ENCODE measurements at places on chromosomes 13 and 19.
A peak's percentile ranks its signal among the peaks of the same experiment; 100 is the strongest.

DNA sequence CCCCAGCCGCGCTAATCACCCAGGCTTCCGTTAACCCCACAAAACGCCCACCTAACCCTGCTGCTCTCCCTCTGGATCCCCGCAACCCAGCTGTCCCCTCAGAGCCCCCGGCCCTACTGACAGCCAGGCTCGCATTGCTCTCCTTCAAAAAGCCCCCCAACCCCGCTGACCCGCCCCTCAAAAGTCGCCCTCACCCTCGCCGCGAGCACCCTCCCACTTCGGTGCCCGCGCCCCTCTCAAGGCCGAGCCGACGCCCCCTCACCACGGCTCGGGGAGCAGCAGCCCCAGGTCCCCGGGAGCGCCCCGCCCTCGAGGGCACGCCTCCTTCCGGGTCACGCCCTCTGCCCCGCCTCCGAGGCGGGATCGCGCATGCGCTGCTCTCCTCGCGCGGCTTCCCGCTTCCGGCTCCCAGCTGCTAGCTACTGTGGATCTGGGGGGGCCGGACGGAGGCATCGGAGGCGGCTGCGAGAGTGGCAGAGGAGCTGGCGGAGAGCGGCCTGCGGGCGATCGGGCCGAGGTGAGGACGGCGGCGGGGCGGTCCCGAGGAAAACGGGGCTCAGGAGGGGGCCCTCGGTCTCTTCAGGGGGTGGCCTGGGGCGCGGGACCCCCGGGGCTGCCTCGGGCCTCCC lies 46.1 kb downstream of the ARHGEF18 start:
- DNase-seq, result peak; percentile 94

GRCh38 chr13:38902551-38902950 lies 88.1 kb downstream of the STOML3 start:
- DNase-seq, result no peak

- no peak for DNase-seq
Observed at GRCh38 chr19:41540041-41540695, 35.8 kb upstream of the CEACAM21 start.

GRCh38 chr13:22369090-22369489 lies 698.2 kb downstream of the FGF9 start:
- no peak for DNase-seq

GRCh38 chr13:69495096-69495495 lies 612.5 kb upstream of the ATXN8OS start:
- DNase-seq, result no peak

GRCh38 chr19:56839652-56840450 lies 675 bp downstream of the PEG3 start:
- no peak for DNase-seq

- no peak for DNase-seq
Observed at GRCh38 chr13:48726711-48727110, 73.0 kb downstream of the CYSLTR2 start.

DNA sequence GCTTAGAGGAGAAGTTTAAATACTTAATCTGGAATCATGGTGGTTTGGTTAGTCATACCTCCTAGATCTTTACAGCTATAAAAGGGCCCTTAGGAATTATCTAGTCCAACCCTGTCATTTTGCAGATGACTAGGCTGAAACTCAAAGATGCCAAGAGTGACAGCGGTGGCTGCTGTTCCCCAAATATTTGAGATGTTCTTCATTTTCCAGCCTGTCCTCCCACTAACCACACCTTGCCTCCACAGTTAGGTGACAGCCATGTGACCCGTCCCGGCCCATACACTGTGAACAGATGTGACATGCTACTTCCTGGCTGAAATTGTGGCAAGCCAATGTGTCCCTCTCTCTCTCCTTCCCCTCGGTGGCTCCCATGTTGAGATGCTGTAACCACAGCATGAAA lies 225.5 kb upstream of the IPO5 start:
- no peak for DNase-seq

- DNase-seq, result no peak
Observed at GRCh38 chr19:1220976-1221903, 15.7 kb downstream of the STK11 start.

DNA sequence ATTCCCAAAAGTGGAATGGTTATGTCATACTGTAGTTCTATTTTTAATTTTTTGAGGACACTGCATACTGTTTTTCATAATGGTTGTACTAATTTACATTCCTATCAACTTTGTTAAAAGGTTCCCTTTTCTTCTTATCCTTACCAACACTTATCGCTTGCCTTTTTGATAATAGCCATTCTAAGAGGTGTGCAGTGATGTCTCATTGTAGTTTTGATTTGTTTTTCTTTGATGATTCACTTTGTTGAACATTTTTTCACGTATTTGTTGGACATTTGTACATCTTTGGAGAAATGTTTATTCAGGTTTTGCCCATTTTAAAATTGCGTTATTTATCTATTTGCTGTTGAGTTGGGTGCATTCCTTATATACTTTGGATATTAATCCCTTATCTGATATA lies 188.8 kb upstream of the SPRY2 start:
- DNase-seq, result no peak

DNA sequence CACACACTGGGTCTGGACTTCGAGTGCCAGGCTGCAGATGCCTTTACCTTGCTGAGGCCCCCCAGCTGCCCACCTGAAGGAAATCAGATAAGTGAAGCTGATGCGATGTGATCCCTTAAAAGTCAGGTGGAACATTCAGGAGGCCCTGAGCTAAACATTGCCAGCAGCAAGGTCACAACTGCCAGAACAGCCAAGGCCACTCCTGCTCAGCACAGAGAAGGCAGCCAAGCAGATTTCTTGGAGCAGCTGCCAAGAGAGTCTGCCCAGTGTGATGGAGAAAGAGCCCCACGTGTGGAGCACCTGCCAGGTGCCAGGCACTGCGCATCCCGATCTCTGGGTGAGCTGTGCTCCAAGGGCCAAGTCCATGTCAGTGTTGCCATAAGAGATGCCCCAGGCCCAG lies 20.6 kb upstream of the UQCRFS1 start:
- DNase-seq, result no peak

DNA sequence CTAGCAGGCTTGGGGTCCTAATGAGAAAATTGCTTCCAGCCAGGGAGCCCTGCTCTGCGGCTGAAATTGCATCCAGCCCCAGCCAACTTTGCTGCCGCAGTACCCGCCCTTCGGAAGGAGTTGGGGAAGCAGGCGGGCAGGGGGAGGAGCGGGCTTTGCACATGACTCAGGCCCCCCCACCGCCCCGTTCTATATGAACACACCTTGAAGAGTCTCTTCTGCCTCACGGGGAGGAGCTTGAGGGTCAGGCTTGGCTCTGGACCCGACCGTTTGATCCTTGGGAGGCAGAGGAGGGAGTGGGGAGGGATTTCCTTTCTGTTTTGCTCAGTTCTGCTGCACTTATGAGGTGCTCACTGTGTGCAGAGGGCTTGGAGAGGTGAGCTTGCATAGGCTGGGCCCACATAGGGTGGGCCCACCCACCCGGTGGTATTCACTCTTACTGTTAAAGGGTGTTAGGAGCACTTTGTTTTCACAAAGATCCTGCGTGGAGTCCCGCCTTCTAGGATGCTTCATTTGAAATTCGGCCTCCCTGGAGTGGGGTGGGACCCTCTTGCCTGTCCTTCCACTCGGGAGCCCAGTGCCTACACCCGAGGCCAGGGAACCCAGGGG lies 46.5 kb downstream of the LYL1 start:
- no peak for DNase-seq

DNA sequence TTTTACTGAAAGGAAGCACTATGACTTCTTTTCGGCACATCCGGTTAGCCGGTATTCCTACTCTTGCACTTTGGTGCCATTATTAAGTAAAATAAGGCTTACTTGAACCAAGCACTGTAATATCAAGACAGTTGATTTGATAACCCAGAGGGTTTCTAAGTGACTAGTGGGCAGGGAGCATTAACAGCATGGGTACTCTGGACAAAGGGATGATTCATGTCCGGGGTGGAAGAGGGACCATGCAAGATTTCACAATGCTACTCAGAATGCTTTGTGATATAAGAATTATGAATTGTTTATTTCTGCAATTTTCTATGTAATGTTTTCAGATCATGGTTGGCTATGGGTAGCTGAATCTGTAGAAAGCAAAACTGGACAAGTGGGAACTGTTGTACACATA lies 282.1 kb downstream of the TDRD3 start:
- DNase-seq, result no peak

- no peak for DNase-seq
Observed at GRCh38 chr13:23993680-23993985, 96.3 kb upstream of the C1QTNF9B start.

GRCh38 chr19:6014551-6015135 lies 36.7 kb upstream of the RANBP3 start:
- DNase-seq, result no peak

- no peak for DNase-seq
Observed at GRCh38 chr13:73938372-73939070, 195.7 kb downstream of the KLF12 start.

- no peak for DNase-seq
Observed at GRCh38 chr19:6450166-6450565, 9.4 kb downstream of the SLC25A23 start.

GRCh38 chr19:47398707-47399597 lies 20.4 kb downstream of the MEIS3 start:
- no peak for DNase-seq

- DNase-seq, result no peak
Observed at GRCh38 chr19:4303819-4304537, 420 bp upstream of the FSD1 start.

DNA sequence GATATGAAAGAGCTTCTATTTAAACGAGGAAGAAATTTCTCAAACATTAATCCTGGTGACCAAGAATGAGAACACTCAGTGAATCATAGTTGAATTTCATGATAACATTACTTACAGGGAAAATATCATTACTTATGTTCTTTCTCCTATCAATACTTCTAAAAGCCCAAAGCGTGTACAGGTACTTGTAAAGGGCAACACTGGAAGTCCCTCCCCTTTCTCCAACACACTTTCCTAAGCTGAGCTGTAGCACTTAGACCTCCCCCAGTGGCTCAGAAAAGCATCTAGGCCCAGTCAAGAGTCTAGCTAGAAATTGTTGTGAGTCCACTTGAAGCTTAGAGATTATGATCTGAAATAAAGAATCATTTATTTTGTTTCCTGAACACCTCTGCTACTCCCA lies 150.7 kb downstream of the ABCC4 start:
- no peak for DNase-seq

DNA sequence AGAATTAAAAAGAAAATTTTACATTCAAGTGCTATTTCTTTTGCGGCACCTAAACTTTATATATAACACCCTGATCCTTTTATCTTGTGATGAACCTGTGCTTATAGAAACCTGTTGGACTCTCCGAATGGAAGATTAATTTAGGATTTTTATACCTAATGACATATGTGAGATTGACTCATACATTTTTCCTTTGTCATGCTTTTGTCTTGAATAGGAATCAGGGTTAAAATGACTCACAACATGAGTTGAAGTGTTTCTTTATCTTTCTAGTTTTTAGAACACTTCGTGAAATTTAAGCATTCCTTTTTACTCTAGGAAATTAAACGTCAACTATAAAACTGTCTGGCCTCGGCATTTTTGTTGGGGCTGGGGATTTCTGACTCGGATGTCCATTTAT lies 378.9 kb downstream of the PCDH20 start:
- DNase-seq, result no peak

GRCh38 chr19:42086770-42087550 lies 11.0 kb downstream of the ZNF574 start:
- DNase-seq, result no peak

DNA sequence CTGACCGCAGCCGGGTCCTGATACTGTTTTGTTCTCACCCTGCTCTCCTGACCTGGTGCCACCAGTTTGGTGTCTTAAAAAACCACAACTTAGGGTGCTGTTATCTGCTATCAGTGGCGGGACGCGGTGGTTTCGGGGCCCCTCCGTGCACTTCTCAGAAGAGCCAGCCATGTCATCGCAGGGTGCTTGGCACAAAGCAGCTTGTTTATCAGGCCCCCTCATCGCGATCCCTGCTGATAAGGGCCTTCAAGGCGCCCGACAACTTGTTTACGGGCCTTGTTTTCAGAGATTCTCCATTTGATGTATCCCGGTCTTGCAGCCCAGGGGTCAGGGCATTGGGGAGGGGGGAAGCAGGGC lies 58.1 kb upstream of the KLF2 start:
- DNase-seq, result no peak

DNA sequence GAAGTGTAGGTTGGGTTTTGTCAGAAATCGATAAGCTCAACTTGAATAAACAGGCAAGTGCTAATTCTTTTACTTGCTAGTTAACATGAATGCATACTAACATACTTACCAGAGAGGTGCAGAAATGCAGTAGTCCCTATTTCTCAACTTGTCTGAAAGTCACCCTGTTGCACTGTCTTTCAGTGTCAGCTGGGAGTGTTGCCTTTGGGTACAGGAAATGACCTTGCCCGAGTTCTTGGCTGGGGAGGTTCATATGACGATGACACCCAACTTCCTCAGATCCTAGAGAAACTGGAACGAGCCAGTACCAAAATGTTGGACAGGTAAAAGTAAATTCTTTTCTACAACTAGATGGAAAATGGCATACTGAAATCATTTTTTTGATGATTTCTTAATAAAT lies 103.5 kb upstream of the AKAP11 start:
- no peak for DNase-seq

GRCh38 chr19:45860359-45861259 lies 2.3 kb downstream of the SYMPK start:
- DNase-seq, result no peak

DNA sequence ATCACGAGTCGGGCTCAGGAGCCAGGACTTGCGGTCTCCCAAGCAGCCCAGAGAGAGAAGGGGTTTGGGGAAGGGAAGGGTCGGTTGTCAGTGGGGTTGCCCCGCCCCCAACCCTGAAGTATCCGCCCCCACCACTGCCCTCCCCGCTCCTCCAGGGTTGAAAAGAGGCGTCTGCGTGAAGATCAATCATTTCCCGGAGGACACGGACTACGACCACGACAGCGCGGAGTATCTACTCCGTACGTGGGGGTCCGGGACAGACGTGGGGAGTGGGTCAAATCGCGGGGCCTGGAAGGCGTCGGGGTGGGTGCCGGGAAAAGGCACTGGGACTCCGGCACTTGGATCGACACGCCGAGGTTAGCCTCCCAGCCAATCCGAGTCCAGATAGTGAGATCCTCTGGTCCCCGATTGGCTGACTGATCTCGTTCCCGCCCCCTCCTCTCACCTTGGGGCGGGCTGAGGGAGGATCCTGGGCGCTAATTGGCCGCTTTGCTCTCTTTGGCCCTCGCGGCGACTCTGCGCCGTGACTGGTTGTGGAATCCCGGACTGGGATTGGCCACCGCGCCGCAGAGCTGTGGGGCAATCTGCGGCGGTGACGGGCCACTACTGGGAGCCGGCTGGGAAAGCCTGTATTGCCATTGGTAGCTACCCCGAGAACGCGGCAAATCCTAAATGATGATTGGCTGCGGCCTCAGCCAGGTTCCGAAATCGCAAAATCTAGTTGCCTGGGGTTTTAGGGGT lies 13.3 kb upstream of the CACNG6 start:
- no peak for DNase-seq

DNA sequence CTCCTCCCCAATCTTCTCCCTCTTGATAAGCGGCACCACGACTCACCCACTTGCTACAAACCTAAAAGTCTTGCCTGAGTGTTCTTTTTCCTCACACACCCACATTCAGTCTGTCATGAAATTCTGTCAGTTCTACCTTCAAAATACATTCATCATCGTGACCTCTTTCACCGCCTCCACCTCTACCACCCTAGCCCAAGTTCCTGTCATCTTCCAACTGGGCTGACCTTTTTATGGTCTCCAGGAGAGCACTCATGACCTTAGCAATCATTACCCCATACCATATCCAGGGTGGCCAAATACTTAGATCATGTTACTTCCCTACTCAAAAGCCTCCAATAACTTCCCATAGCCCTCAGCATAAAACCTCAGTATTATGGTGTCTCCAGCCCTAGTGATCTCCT lies 110.4 kb upstream of the TSC22D1 start:
- no peak for DNase-seq

GRCh38 chr13:75226092-75226491 lies 255.9 kb downstream of the TBC1D4 start:
- no peak for DNase-seq

GRCh38 chr13:31982540-31982939 lies 49.0 kb upstream of the FRY start:
- no peak for DNase-seq

Measured in GM18507 (cell line).